ENCODE measurements at places on chromosomes 5 and 9.
A peak's percentile ranks its signal among the peaks of the same experiment; 100 is the strongest.

DNA sequence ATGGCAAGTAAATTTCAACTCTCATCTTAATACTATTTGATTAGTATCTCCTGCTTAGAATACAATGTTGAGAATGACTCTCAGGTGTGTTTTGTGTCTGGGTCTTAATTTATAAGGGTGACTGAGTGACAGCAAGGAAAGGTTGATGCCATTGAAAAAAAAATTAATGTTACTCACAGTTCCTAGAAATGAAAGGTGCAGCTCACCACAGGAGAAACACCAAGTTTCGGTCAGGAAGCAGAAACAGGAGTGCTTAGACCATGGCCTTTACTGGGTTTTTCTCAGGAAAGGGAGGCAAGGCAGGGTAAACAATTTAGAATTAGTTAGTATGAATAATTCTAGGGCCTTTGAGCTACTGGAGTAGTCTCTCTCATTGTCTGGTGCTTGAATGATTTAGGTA is 159.2 kb upstream of the C9orf72 start:
- DNase-seq, result no peak

DNA sequence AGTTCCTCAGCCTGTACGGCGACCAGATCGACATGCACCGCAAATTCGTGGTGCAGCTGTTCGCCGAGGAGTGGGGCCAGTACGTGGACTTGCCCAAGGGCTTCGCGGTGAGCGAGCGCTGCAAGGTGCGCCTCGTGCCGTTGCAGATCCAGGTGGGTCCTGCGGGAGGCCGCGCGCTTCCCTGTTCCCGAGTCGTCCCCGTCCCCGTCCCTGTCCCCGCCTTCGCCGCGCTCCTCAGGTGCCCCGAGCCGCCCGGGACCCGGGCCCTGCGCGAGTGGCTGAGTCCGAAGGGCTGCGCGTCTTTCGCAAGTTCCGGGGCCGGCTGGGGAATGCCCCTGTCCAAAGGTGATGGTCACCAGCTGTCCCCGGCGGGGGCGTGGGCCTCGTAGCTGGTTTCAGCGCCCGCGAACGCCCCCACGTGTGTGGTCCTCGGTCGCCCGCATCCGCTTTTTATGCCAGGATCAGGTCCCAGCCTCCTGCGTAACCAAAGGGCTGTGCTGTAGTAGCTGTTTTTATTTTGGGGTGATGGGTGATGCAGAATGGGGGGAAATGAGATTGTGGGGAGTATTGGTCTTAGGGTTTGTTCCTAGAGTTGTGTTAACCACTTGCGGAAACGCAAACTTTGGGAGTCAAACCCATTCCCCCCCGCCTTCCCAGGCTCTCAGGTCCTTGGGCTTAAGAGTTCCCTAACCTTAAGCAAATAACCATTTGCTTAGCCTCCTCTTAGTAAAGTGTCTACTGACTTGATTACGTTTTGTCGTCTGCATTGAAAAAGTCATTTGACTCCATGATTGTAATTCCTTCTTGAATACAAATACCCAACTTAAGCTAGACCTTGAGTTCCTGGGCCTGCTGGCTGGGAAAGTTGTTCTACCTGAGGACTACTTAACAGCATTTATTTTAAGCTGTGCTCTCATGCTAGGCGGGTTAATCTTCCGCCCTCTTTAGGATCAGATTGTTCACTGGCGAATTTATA is 663 bp downstream of the ISOC1 start:
- peak; percentile 63 for DNase-seq

DNA sequence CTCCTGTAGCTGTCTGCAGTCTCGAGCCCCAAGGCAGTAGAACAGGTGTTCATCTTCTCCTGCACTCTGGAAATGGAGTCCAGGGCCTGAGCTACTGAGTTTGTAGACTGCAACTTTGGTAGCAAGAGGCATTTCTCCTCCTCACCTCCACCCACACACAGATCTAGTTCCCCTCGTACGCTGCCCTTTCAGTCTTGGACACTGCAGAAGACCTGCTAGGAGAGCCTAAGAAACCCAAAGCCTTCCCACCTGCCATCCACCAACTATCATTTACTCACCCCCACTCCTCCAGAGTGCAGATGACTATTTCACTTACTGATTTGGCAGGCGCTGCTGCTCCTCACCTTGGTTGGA is 59.0 kb downstream of the KCNIP1 start:
- no peak for DNase-seq

DNA sequence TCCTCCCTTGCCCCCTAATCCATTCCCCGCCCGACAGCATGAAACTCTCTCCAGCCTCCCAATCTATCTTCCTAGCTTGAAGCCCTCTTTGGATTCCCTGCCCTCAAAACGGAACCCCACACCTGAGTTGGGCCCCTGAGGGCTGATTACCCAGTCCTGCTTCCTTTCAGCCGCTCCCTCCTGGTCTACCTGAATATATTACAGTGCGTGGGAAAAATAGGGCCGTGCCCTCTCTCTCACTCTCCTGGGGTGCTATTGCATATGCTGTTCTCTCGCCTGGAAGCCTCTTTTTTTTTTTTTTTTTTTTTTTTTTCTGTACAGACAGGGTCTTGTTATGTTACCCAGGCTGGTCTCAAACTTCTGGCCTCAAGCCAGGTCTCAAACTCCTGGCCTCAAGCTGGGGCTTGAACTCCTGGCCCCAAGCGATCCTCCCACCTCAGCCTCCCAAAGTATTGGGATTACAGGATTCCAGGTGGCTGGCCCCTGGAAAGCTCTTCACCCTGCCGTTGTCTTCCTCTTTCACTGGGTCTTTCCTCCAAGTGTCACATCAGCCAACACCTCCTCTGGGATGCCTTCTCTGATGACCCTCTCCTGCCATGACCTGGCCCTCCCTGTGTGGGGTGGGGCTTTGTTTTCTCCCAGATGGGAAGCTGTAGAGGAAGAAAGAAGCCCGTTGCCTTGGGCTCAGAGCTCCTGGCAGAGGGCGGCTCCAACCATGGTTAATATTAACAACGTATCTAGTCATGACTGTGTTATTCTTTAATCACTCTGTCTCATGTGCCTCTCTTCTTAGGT is 8.2 kb downstream of the DNM1 start:
- no peak for DNase-seq

DNA sequence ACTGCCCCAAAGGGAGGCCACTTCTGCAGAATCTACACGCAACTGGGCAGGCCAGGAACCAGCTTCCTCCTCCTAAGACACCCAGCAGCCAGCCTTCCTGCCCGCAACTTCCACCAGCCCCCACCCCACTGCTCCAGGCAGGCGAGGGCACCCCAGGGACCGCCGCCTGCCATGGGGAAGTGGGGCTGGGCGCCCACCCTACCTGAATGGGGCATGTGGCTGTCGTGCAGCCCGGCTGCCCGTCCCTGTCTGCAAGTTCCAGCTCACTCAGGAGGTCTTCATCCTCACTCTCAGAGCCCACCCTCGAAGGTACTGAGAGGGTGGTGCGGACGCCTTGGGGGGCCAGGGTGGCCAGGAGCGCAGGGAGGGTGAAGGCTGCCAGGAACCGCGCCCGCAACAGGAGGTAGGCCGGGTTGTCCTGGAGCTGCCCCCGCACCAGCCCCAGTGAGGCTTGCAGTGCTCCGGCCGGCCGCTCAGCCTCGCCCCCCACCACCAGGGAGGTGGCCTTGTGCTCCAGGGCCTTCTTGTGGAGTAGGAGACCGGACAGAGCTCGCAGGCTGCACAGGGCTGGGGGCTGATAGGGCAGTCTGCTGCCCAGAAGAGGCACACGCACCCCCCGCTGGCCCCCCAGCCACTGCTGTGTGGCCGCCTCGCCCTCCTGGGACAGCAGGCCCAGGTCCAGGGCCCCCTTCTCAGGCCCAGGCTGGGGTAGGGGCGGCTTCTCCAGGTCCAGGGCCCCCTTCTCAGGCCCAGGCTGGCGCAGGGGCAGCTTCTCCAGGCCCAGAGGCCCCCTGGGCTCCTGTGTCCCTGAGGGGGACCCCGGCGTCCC is 4.1 kb upstream of the CARD9 start:
- DNase-seq, result no peak

DNA sequence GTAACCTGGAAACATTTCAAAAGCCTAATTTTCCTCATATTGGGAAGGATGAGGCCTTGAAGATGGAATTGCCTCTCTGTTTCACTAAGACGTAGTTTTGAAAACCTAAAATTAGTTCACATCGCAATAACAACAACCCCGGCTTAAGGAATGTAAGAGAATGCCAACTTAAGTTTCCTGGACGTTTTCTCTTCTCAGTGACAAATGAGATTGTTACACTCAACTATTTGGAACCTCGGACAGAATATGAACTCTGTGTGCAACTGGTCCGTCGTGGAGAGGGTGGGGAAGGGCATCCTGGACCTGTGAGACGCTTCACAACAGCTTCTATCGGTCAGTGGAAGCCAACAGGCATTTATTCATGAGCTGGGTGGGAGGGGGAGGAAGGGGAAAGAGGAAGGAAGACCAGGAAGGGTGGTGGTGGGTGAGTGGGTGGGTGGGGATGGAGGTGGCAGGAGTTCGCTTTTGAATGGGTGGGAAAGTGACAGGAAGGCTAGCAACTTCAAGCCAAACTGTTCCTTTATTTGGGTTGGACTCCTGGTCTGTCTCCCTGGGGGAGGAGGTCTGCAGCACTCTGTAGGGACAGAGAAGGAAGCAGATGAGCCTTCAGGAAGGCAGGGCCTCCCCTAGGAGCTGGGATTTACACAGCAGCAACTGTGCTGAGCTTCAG is 83.4 kb downstream of the TEK start:
- no peak for DNase-seq

DNA sequence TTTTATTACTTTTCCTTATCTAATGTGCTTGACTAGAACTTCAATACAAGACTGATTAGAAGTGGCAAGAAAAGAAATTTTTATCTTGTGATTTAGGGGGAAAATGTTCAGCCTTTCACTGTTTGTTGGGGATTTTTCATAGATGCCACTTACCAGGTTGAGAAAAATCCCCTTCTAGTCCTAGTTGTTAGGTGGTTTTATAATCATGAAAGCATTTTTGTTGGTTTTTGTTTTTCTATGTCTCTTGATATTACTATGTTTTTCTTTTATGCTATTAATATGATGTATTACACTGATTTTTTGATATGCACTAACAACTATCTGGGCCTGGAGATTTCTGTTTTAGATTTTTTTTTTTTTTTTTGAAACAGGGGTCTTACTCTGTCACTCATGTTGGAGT is 134.0 kb downstream of the PARP8 start:
- no peak for DNase-seq

GRCh38 chr5:61824396-61824795 is 481.6 kb upstream of the KIF2A start:
- no peak for DNase-seq

Data from NCI-H146 (cell line).